ENCODE measurements at places on chromosomes 12 and 14.

DNA sequence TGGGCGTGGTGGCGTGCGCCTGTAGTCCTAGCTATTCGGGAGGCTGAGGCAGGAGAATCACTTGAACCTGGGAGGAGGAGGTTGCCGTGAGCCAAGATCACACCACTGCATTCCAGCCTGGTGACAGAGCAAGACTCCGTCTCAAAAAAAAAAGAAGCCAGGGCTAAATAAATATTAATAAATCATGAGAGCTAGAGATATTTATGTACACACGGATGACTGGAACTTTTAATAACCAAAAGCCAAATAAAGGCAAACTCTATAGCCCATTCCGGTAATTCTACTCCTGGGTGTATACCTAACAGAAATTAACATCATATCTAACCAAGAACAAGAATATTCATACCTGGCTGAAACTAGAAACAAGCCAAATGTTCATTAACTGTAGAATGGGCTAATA lies 7.7 kb upstream of the TRAFD1 start:
- no peak for DNase-seq

GRCh38 chr14:65007202-65007601 lies 20.5 kb downstream of the FNTB start:
- DNase-seq: no peak

DNA sequence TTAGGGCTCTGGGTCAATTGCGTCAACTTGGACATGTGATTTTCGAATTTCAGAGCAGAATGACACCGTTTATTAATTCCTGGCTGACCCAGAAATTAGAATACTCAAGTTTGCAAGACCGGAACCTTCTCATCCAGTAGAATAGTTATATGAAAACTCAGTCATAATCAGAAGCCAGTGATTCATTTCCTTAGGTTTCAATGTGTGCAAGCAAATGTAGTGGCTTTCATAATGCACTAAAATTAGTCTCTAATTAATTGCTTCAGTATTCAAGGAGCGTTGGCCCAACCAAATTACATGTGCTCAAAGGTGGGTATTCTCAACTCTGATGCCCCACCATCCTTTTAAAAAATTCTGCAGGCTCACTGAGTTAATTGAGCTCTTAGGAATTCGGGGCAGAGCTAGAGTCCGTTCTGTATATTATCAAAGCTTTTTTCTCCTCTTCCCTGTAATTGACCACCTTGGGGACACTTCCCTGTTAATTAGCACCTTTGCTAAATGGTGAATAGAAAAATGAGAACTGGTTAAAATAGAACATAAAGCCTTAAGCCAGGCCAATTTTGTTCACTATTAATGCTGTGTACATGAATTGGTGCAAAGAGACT lies 55.4 kb downstream of the DAO start:
- DNase-seq: no peak

DNA sequence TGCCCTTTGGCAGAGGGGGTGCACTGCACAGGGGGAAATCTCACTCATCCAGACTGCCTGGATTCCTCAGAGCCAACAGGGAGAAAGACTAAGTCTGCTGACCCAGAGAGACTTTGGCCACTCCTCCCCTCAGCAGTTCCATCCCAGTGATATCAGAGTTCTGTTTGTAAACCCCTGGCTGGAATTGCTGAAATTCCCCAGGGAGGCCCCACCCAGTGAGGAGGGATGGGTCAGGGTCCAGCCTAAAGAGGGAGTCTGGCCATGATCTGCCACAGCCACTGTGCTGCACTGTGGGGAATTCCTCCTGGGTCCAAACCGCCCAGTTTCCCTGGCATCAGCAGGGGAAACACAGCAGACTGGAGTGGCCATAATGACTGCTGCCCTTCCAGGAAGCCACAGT lies 54.9 kb upstream of the USP15 start:
- no peak for DNase-seq

- no peak for DNase-seq
These were observed 129.6 kb downstream of the GTF2A1 start for GRCh38 chr14:81091139-81091538.

- no peak for DNase-seq
These were observed 1162.1 kb downstream of the VRK1 start for GRCh38 chr14:97959251-97959650.

DNA sequence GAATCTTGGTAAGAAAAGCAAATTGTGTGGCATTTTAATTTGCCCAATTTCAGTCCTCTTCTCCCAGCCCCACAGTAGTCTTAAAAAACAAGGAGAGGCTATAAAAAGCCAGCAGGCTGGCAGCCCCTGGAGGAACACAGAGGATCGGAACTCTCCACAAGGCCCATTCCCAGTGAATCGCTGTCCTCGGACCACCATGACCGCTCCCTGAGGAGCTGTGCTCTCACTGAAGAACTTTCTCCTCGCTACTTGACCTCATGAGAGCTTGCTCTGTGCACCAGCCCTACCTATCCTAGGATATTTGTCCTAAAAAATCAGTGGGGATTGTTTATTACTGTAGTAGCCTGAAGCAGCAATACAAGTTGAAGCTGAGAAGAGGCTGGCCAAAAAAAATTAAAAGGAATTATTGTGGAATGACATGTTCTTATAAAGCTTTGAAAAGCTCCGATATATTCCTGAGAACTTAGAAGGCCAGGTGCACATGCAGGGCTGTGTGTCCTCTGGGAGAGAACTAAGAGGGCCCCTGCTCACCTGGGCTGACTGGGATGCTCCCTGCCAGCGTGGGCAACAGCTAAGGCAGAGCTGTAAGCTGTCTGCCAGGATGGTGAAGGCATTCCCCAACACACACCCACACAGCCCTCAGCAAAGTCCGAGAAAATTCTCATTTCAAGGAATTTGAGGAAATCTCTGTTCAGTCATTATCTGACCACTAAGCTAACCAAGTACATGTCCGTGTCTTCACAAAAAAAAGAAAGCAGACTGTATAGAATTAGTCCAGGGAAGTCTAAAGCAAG lies 148.8 kb upstream of the SFSWAP start:
- no peak for DNase-seq
